CD4-positive, alpha-beta T cell treated with Interleukin-4 for 1 hour (primary cell): ENCODE measurements at places on chromosomes 5 and 9.

DNA sequence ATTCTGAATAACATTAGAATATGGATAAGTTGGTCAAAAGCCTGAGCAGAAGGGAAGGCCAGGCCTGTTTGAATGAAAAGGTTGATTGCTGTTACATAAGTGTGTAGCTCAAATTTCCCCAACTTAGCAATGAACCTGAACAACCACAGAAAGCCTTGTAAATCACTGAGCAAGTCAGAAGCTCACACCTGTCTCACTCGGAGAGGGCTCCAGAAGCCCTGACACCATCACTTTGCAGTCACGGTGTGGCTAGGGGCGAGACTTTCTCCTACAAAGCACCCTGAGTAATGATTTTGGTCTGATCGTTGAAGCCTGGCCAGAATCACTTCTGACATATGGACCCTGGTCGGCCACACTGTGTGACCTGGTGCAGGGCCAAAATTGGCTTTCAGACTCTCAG is 62.0 kb downstream of the MTX3 start:
- no peak for DNase-seq

- no peak for DNase-seq
Observed at GRCh38 chr9:78932849-78933627, 636.1 kb downstream of the PSAT1 start.

DNA sequence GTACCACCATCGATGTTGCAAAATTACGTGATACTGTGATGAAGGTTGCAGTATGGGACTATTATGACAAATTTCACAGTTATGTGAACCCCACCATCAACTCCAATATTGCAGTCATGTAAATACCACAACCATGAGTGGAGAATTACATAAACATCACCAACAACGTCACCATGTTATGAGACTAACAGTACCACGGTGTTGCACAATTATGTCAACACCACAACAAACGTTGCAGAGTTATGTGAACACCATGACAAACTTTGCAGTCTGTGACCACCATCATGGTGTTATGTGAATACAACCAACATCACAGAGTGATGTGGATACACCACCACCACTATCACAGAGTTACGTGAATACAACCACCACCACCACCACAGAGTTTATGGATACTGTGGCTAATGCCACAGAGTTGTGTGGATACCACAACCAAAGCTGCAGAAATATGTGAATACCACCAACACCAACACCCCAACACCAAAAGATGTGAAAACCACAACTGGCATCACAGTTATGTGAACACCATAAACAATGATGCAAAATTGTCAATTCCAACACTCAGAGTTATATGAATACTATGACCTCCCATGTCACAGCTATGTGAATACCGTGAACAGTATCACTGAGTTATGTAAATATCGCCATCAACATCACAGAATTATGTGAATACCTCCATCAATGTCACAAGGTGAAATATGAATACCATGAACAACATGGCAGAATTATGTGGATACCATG is 62.4 kb downstream of the SHC3 start:
- DNase-seq, result no peak

DNA sequence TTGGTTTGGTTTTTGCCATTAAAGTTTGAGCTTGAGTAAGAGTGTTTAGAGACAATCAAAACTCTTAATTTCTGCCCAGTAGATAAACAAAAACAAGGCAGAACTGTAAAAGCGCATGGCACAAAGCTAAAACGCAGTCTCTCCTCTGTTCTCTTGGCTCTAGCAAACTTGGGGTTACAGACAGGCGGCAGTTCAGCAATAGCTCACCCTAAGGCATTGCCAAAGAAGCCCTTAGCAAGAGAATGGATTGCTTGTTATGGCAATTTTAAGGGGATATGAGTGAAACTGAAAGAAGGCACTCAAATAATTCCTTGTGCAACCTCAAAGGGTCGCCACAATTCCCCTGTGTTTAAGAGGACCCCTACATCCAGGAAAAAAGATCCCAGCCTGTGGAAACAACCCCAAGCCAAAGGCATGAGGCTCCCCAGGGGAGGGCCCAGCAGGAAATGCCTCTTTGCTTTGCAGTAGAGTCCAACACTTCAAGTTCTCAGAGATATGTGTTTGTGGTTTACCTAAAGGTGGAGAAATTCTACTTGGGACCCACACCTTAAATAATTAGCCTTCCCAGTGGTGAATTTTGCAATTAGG is 317.0 kb upstream of the MPDZ start:
- DNase-seq, result no peak

- no peak for DNase-seq
Observed at GRCh38 chr9:120767451-120767850, 25.8 kb downstream of the FBXW2 start.

- no peak for DNase-seq
Observed at GRCh38 chr9:19694601-19695000, 94.2 kb downstream of the SLC24A2 start.

GRCh38 chr9:89179895-89180734 is 1.5 kb upstream of the SHC3 start:
- peak; percentile 20 for DNase-seq

- DNase-seq, result no peak
Observed at GRCh38 chr9:304106-304505, 89.4 kb downstream of the DOCK8 start.

DNA sequence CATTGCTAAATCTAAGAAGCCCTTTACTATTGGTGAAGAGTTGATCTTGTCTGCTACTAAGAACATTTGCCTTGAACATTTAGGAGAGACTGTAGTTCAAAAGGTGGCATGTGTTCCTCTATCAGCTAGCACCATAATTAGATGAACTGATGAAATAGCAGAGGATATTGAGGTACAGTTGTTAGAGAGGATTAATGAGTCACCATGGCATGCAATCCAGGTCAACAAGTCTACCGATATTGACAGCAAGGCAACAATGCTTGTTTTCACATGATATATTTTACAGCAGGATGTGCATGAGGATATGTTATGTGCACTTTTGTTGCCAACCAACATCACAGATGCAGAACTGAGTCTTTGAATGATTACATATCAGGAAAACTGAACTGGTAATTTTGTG is 134.3 kb upstream of the CDH9 start:
- DNase-seq, result no peak

GRCh38 chr5:83011985-83012384 is 65.2 kb downstream of the TMEM167A start:
- no peak for DNase-seq

- DNase-seq, result no peak
Observed at GRCh38 chr5:52817818-52818217, 30.1 kb downstream of the ITGA1 start.

GRCh38 chr5:130141659-130142320 is 237.5 kb downstream of the CHSY3 start:
- DNase-seq, result no peak

DNA sequence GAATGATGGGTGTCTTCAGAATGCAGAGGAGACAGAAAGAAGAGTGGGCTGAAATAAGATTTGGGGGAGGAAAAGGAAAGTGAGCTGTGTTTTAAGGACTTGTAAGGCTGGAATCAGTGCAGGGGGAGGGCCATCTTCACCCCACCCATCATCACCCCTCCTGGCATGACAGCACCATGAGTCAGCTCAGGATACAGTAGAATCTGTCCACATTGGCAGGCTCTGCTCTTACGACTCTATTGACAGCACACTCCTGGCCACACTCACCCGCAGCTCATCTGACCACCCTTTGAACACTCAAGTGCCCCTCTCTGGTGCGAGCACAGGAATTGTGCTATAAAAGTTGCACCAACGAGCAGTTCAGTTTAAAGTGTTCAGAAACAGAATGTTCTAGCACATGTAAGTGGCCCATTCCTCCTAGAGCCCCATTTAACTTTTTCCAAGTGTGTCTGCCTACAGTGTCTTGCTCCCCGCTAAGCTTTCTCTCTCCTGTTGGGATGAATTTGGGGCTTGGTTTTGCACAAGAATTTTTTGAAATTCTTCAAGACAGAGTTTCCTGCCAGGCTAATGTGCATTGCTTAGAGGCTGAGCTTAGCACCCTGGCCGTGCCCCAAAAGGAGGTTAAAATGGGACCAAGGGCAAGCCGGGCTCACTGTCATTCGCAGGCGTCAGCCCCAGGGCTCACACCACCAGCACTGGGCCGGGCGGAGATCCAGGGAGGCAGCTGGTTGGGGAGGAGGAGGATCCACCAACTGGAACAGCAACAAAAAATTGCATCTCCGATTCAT is 12.0 kb downstream of the ADRA1B start:
- no peak for DNase-seq

DNA sequence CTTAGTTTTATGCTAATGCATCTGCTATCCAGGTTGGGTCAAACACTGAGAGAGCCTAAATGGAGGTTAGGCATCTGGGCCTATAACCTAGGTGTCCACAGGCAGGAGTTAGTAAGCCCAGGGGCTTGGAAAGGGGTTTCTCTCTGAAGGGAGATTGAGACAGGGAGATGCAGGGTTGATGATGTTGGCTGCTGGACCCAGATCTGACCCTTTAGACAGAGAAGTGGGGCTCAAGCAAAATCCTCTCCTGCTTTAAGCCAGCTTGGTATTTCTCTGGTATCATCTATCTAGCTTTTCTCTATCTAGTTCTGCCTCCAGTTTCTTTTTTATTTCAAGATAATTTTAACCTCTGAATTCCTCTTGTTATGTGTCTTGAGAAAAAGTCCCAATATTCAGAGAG is 18.3 kb upstream of the ANKRD55 start:
- no peak for DNase-seq

- peak; percentile 33 for DNase-seq
Observed at GRCh38 chr5:72268753-72269410, 51.2 kb downstream of the MRPS27 start.

GRCh38 chr5:146561711-146562110 is 45.7 kb upstream of the GPR151 start:
- DNase-seq, result no peak

DNA sequence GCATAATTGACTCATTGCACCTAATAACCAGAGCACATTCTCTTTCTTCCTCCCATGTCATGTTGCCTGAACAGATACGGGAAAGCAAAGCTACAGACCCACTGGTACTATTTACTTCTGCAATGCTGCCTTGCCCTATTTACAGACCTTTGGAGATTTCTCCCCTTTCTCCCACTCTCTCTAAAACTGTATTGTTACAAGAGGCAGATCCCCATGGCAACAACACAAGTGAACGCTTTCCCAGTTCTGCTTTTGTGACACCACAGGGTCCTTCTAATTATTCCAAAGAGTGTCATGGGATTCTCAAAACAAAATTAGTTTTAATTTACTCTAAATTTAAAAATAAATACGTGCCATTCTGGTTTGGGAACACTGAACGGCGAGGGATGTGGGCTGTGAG is 104.7 kb downstream of the KCTD16 start:
- no peak for DNase-seq

GRCh38 chr5:163339148-163339547 is 98.2 kb upstream of the CCNG1 start:
- no peak for DNase-seq

- no peak for DNase-seq
Observed at GRCh38 chr5:147450606-147451005, 59.3 kb downstream of the DPYSL3 start.

- no peak for DNase-seq
Observed at GRCh38 chr9:68603371-68603770, 62.7 kb upstream of the TMEM252 start.

DNA sequence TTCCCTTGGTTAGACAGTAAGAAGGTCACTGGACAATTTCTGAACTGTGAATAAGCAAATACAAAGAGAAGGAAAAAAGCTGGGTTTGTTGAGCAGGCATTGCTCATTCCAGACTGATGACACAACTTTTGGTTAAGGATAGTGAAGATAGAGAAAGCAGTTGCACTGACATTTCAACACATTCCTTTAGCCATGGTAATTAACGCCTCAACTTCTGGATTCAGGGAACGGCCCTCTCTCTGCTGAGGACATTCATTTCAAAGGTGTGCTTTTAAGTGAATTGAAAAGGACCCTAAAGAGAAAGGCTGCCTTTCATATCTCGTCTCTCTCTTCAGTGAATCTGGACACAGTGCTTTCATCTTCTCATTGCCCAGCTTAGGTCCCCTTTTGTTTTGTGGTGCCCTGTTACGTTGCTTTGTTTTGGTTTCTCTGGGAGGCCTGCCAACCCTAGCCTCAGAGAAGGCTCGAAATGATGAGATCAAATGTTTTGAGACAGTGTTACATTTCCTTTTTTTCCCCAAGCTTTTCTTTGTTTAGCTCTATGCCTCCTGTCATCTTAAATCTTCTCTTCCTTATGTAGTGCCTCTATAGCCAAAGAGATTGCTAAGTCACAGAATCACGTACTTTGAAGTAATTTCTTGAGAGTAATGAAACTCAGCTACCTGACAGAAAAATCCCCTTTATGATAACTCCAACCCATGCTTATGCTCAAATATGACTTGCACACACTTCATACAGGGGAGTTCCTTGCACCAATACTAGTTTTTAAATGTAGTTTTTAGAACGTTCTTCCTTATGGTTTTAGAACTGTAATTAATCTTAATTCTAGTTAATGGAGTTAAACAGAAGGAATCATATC is 94.4 kb upstream of the IFNE start:
- DNase-seq, result peak; percentile 41

DNA sequence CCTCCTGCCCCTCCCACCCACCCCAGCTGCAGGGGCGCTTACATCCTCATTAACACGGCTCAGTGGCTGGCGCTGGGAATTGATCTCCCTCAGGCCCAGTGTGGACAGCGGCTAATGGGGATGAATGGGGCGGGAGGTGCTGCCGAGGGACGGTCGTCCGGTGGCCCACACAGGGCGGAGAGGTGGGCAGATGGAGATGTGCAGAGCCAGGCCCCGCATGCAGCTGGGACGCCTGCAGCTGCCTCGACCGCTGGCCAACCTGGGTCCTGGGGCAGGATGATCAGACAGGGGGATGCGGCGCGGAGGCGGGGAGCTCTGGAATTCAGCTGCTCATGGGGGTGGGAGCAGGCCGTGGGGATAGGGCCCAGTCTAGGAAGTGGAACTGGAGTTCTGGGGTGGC is 17.6 kb downstream of the TSPAN17 start:
- no peak for DNase-seq

GRCh38 chr9:123353984-123354591 is 1.9 kb upstream of the CRB2 start:
- DNase-seq, result peak; percentile 44

- no peak for DNase-seq
Observed at GRCh38 chr5:42591015-42591414, 165.6 kb upstream of the CCDC152 start.

- no peak for DNase-seq
Observed at GRCh38 chr5:34767180-34767579, 71.8 kb upstream of the TTC23L start.

DNA sequence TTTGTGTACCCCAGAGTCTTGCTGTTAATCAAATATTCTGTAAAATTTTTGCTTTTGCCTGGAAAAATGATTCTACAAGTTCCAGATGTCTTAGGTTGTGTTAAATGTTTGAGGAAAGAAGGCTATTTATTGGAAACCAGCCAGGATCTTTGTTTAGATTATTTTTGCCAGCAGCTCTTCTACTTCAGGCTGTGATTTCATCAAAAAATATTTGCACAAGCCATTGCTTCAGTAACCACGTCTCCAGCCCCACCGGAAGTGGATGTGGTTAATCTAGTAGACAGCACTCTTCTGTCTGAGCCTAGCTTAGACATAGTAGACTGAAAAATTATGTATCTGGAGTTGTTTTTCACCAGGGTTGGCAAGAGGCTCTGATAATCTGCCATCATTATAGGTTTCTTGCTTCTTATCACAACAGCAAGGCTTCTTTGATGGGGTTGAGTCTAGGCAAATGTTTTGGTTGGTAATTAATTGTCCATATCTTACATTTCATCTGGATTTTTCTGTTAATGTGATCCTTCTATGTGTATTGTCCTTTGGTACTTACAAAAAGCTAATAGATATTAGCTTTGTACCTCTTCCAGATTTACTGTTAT is 17.1 kb downstream of the KCTD16 start:
- DNase-seq, result peak; percentile 88

- DNase-seq, result no peak
Observed at GRCh38 chr5:589588-589987, 22.6 kb upstream of the CEP72 start.

- no peak for DNase-seq
Observed at GRCh38 chr9:16763946-16764345, 106.5 kb downstream of the BNC2 start.
